ENCODE measurements at places on chromosomes 7 and 10.
A peak's percentile ranks its signal among the peaks of the same experiment; 100 is the strongest.

DNA sequence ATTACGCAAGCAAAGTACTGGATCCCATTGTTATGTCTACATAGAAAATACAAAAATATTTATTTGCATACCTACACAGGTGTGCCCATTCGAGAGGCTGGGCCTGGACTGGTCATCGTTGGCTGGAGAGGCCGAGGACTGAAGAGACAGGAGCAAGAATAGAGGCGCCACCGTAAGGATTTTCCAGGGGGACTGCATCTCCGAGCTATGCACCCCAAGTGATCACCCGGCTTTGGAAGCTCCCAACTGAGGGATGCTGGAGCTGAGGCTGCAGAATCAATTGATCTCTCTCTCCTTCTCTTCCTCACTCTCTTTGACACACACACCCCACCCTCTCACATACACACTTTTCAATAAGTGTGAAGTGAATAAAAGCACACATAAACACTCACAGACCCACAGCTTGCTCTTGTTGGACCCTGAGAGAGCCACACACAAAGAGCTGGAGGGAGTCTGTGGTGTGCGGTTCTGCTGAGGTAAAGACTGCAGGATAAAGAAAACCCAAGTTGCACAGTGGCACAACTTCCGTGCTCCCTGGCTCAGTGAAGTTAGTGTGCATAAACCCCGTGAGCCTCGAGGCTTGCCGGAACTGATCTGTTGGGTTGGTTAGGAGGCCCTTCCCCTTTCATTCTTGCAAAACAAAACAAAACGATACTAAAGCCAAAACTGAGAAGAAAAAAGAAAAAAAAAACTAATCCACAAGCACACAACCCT, at the start of gene AOAH:
Gene AOAH (minus strand): TSS at position 544 of the 714 bp plus-strand sequence. CDS start 346 bp downstream, at position 198.
- peak; percentile 77 for DNase-seq

- DNase-seq: no peak
Measured at GRCh38 chr7:37419496-37419895, 29.2 kb downstream of the ELMO1 start.

- no peak for DNase-seq
Measured at GRCh38 chr7:118232837-118233236, 8.3 kb downstream of the ANKRD7 start.

- no peak for DNase-seq
Measured at GRCh38 chr10:35316218-35316967, 19.9 kb upstream of the CCNY start.

DNA sequence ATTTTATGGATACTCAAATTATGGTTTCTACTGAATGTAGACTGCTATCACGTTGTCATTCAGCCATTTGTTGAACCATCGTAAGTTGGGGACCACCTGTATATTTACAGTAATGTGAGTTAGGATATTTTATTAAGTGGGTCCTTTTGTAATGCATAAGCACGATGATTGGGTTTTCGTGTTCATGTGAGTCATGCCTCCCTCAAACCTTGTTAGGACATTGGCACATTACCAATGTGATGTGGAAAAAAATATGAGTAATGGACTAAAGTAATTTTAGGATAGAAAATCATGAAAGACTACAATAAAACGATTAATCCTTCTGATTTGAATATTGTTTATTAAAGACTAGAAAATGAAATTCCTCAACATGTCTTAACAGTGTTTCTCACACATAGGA, 8.7 kb downstream of the SMC3 start:
- no peak for DNase-seq

DNA sequence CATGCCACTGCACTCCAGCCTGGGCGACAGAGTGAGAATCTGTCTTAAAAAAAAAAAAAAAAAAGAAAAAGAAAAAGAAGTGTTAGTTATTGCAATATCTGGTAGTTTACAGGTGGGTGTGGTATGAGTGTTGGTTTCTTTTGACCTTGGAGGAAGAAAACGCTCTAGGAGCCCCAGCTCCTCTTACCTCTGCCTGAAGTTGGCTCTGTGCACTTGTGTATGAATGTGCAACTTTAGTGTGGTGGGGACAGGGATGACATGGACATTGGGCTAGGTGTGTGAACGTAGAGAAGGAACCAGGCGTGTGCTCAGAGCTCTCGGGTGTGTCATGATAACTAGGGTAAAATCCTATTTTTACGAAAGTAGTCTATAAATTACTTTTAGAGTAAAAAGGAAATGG, 11.9 kb downstream of the PROSER2 start:
- DNase-seq: no peak

- DNase-seq: no peak
Measured at GRCh38 chr10:126730856-126731609, 60.5 kb upstream of the C10orf90 start.

DNA sequence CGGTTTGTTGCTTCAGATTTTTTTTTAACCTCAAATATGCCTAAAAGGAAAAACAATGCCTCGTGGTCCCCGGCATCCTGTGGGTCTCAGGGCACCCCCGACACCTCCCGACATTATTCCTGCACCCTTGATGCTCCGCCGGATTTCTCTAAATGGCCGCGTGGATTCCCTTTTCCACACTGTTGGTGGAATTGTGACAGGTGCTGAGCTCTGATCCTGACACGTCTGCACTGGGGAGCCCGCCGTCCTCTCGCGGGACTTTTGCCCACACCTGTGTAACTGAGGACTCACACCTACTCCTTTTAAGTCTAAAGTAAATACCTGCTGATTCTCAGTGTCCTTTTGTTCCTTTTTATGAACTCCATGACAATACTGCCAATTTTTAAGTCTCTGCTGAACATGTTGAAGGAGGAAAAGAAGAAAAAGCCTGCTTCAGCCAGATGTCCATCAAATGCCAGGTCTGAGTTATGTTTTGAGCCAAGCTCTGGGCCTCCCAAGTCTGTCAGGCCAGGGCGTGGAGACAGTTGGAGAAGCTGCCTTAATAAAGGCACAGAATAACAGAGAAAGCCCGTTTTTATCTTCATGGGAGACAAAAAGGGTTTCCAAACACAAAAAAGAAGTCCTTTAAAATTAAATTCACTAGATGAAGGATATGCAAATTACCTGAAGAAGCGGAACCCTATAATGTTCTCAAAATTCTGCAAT, 568.2 kb downstream of the DNAJB6 start:
- no peak for DNase-seq

- no peak for DNase-seq
Measured at GRCh38 chr10:86798611-86799010, 42.2 kb downstream of the BMPR1A start.

DNA sequence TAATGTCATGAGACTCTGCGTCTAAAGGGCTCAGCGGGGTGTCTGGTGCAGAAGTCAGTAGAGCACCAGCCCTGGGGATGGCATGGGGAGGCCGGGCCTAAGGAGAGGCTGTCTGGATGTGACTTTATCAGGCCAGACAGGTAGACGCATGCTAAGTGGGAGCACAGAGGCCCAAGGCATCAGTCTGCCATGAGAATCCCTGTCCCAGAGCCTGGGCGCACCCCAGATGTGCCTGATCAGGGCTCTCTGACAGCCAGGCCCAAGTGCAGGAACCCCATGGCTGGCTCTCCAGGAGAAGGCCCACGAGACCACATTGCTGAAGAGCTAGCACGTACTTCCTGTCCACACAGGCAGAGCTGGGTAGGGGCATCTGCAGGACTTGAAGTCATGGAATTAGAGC, 48.0 kb upstream of the CPXM2 start:
- no peak for DNase-seq

GRCh38 chr7:11829954-11830353, 2.0 kb downstream of the THSD7A start:
- DNase-seq: no peak
